ENCODE measurements at places on chromosomes 4 and X.

DNA sequence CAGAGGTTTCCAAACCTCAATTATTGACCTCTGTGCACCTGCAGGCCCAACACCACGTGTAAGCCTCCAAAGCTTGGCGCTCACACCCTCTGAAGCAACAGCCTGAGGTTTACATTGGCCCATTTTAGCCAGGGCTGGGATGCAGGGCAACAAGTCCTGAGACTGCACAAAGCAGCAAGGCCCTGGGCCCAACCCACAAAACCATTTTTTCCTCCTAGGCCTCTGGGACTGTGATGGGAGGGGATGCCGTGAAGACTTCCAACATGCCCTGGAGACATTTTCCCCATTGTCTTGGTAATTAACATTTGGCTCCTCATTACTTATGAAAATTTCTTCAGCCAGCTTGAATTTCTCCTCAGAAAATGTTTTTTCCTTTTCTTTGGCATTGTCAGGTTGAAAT, 54.9 kb upstream of the CNKSR2 start:
- DNase-seq: no peak

GRCh38 chr4:143531380-143531779, 17.9 kb downstream of the SMARCA5 start:
- DNase-seq: peak; percentile 47

DNA sequence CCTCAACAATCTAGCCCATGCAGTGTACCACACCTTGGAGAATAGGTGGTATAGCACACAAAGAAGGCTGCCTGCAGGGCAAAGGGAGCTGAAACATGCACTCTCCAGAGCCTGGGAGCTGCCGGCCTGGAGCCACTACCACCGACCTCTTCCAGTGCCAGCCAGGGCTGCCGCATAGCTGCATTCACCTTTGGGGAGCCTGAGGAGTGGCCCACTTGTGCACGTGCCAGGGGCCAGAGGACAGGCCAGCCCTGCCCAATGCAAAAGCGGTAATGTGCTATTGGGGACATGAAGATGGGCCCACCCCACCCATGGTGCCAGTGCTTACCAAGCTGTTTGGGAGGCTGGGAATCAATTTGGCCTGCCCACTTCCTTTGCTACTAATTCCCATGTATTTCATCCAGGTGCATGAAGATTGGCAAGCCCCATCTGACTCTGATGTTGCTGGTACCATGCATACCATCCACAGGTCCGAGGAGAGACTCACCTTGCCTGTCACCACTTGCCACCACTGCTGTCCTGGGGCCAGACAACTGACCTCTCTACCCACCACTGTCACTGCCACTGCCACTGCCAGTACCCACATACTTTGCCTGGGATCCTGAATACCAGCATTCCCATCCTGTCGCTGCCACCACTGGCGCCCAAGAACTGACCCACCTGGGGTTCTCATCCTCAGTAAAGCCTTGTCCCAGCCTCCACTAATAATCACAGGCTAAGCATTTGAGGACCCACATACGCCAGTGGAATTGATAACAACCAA, 506.9 kb downstream of the MAGEB5 start:
- no peak for DNase-seq

DNA sequence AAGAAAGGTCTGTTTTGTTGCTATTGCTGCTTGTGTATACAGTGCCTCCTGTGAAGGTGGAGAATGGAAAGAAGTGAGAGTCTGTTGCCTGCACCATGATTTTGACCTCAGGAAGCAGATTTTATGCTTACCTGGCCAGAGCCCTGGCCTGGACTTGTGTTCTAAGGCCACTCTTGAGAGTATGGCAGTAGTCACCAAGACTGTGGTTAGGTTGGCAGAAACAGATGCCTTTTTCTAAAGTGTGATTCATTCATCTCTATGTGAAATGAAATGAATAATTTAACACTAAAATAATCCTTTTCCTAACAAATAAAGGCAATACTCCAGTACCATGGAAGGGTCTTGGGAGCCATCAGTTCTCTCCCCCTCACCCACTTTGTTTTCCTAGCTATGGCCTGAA, 161.8 kb downstream of the DCLK2 start:
- no peak for DNase-seq

DNA sequence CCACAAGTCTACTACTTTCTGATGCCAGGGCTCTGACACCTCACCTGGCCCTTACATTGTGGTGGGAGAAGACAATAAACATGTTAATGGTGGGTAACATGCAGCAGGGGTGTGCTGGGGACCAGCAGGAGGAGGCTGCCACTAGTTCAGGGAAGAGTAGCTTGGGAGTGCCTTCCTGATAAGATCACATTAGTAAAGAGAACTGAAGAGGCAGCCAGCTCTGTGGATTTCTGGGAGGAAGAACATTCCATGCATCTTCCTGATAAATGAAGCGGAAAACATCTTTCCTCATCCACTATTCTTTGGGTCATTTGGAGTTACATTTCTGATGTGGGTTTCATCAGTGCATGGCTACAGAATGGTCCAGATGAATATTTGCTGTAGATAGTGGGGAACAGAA, 9.0 kb downstream of the RNF150 start:
- DNase-seq: no peak

DNA sequence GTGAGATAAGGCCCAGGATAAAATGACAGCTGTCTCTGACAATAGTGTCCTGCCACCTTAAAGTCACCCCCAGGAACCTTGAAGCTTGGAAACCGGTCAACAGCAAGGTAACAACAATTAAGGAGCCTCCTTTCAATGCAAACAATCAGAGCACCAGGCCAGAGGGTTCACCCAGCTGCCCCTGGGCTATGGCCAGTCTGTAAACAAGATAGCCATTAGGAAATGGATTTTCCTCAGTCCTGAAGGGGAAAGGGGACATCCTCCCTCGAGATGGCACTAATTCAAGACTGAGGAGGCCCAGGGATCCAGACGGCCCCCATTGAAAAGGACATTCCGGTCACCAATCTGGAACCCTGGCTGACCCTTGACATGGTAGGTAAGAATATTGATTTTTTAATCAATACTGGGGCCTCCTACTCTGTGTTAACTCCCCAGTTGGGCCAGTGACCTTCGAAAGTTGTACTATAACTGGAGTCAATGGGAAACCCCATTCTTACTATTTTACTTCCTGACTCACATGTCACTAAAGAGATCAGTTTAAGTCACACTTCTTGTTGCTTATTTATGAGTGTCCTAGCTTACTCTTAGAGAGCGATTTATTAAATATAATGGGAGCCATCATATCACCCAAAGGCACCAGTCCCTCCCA, 61.7 kb upstream of the CT45A1 start:
- no peak for DNase-seq

DNA sequence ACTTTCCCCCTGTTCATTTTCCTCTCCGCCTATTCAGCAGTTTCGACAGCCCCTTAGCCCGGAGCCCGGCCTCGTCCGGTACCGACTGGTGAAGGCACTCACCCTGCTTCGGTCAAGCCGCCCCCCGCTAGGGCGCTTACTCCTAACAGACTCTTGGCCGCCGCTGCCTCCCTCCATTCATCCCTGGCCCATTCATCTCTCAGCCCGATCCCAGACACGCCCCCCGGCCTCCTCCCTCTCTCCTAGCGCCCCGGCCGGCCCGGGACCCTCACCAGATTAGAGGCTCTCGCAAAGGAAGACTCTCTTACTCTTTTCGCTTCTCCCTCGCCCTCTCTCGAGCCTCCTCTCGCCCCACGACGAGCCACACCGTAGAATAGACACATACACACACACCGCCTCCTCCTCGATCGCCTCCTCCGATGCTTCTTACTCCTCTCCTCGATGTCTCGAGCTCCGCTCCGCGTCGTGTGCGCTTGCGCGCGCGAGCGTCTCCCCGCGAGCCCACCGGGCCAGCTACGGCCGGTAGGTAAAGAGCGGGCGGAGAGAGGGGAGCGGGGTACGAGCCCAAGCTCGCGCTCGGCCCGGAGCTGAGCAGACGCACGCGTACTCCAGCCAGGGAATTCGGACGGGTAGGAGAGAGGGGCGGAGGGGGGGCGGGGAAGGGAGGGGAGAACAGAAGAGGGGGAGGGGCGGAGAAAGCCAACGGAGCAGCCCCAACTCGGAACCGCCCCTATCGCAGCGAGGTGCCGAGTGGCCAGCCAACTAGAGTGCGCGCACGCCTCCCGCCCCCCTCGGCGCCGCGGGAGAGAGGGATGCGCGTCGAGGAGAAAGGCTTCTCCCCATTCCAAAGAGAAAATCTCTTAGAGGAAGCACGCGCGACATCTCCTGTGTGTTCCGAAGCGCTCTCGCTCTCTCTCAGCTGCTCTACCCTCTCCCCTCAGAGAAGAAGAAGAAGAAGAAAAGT, at the start of gene WNK3:
TSS of gene WNK3 (minus strand) at position 633 of the 964 bp plus-strand sequence.
- DNase-seq: peak; percentile 36

- DNase-seq: no peak
These were observed 125.9 kb downstream of the FRYL start for GRCh38 chr4:48654015-48654664.

- no peak for DNase-seq
These were observed 128.3 kb downstream of the PJA1 start for GRCh38 chrX:69036674-69037573.

DNA sequence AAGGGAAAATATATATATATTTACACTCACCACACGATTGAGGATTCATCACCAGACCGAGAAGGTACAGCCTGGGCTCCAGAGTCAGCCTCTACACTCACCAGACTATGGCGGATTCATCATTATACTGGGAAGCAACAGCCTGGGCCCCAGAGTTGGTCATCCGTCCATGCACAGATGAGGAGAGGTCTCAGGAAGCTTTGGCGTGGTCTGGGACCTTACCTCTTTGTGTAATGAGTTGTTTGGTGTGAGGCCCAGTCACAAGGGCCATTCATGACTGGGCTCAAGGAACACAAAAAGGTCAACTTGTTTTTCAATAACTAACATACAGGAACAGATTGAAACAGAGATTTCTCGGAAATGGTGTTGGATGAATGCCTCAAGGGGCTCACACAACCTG, 926.1 kb downstream of the FAM133A start:
- DNase-seq: no peak

DNA sequence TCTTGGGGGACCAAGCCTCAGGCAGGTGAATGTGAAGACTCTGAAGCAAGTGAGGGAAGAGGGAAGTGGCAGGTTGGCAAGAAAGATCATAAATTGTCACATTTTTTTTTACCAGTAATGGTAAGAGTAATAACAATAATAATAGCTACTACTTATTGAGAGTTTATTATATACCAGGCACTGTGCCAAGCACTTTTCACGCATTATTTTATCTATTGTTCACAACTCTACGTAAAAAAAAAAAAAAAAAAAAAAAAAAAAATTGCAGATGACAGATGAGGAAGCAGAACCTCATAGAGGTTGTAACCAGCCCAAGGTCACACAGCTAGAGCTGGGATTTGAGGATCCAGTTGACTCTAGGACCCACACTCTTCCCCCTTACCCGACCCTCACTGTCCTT, 40.9 kb downstream of the TSC22D3 start:
- no peak for DNase-seq

- no peak for DNase-seq
These were observed 434.0 kb downstream of the FAM133A start for GRCh38 chrX:94107981-94108380.

GRCh38 chr4:175961604-175962003, 104.0 kb upstream of the WDR17 start:
- DNase-seq: no peak

DNA sequence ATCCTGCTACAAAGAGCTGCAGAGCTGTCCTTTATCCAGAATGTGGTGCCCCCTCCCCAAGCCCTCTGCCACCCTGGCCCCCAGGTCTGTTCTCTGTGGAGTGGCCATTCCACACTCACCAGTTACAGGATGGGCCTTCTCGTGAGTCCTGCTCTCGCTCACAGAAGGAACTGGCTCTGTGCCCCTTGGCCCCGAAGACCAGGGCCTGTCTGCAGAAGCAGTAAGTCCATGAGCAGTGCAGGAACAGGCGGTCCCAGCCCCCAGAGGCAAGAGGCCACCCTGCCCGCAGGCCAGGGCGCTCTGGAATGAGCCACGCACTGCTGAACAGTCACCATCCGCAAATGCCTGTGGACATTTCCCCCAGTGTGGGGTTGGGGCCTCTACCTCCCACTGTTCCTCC, 92.2 kb downstream of the DCTD start:
- no peak for DNase-seq

DNA sequence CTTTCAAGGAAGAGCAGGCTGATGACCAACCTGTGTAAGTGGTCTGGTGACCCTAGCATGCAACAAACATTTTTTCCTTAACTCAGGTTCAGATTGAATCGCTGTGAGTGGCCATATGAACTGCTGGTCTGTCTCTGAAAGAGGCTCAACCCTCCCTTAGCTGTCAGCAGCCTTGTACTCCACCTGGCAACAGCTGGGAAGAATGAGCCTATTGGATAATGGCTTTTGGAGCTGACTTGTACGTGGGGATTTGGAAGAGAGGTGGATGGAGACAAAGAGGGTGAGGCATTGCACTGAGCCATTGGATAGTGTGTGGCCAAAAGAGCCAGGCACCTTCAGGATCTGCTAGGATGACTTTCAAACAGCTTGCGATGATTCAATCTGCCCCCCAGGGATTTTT, 35.7 kb upstream of the BMP15 start:
- DNase-seq: no peak

DNA sequence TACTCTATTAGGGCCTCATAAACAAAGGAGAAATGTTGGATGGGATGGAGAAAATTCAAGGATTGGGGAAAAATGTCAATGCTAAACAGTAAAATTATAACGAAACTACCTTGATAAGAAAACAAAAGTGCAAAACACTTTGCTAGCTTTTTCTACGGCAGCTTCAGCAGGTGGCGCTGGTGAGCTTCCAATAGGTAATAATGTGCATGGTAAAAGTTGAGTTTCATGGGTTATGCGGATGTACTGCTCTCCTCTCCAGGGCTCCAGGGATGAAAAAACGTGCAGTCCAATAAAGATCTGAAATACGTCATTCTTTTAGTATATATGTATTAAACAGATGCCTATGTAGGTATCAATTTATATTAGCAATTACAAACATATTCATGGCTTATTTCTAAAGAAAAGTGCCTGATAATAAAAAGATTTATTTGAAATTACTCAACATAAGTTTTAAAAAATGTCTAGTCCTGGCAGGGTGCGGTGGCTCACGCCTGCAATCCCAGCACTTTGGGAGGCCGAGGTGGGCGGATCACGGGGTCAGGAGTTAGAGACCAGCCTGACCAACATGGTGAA, 239.6 kb downstream of the GRXCR1 start:
- DNase-seq: peak; percentile 56

- no peak for DNase-seq
These were observed 275.2 kb upstream of the FAT4 start for GRCh38 chr4:125039550-125039949.

- DNase-seq: no peak
These were observed 54.1 kb upstream of the PHOX2B start for GRCh38 chr4:41802590-41802989.

DNA sequence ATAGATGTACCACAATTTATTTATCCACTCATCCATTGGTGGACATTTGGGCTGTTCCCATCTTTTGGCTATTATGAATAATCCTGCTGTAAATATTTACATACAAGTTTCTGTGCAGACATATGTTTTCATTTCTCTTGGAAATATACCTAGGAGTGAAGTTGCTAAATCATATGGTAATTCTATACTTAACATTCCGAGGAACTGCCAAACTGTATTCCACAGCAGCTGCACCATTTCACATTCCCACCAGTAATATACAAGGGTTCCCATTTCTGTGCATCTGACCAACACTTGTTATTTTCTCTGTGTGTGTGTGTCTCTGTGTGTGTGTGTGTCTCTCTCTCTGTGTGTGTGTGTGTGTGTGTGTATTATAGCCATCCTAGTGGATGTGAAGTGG, 15.4 kb upstream of the DOCK11 start:
- no peak for DNase-seq

- DNase-seq: no peak
These were observed 13.4 kb upstream of the RP2 start for GRCh38 chrX:46823481-46823880.

All from hematopoietic multipotent progenitor cell treated with erythropoietin and hydrocortisone succinate and interleukin-3 and kit ligand, for 8 days (in vitro differentiated cells).